Stimulated activated CD4-positive, alpha-beta T cell treated with anti-CD3 and anti-CD28 coated beads, Interleukin-4, amount 100 ng/mL, for 4 hours (primary cell): ENCODE measurements at places on chromosomes 6 and 20.

DNA sequence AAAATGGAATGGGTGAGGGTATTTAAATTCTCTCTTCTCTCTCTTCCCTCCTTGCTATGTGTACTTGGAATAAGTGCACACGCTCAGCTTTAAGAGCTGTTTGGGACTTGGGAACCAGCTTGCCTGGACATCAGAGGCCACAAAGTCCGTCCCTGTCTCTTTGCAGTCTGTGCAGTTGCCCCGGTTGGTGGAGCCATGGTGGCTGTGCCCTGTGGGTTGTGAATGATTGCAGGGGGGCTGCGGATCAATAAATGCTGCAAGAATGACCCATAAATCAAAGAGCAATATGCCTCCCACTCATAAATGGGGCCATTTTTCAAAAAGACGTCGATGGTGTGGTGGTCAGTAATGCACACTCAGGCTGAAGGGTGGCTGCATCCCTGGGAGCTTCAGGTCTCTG, 135.1 kb upstream of the CST7 start:
- DNase-seq: no peak

- DNase-seq: no peak
Measured at GRCh38 chr6:9632026-9632425, 782.8 kb downstream of the TFAP2A start.

GRCh38 chr6:7996538-7997111, 67.6 kb downstream of the BLOC1S5 start:
- DNase-seq: no peak

GRCh38 chr6:105893741-105894140, 192.4 kb upstream of the PRDM1 start:
- DNase-seq: no peak

- no peak for DNase-seq
Measured at GRCh38 chr6:81455641-81456040, 296.8 kb downstream of the TENT5A start.

DNA sequence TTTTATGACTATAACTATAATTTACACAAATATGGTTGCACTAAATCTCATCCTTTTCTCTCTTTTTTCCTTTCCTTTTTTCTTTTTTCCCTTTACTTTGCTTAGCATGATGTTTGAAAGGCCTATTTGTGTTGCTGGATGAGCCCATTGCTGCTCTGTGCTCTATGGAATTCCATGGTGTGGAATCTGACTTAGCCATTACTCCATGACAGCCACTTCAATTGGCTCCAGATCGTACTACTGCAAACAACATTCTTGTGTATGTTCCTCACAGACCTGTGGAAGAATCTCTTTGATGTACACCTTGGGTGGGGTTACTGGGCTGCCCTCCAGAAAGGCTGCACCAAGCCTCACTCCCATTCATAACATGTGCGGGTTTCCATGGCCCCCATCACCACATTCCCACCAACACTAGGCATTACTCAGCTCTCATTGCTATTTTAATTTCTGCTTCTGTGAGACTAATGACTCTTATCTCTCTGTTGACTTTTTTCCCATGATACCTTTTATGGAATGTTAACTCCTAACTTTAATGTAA, 979.0 kb downstream of the KIF16B start:
- no peak for DNase-seq

DNA sequence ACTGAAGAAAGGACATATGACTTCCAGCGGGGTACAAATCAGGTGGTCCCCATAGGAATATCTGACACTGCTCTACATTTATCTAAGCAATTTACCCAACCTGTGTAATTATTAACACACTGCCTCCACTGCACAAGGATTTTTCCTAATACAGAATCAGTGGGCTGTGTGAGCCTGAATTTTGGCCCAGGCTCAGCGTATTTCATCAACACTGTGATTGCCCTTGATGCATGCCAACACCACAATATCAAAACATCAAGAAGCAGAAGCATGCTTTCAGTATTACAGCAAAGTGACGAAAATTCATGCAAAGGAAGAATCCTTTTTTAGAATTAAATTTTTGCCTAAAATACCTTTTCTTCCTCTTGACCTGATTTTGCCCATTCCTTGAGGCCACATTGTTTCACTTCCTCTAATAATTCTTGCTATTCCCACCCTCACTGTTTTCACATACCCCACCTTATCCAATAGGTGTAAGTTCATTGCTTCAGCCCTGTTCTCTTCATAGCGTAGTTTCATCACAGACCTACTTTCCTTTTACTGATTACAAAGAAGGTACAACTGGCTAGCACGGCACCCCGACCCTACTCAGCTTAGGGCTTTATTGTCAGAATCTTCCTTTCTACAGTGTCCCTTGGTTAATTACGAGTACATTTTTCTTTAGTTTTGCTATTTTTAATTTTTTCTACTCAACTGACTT, 83.7 kb upstream of the PTCHD4 start:
- no peak for DNase-seq

GRCh38 chr20:31681128-31681727, 41.4 kb downstream of the BCL2L1 start:
- DNase-seq: no peak

DNA sequence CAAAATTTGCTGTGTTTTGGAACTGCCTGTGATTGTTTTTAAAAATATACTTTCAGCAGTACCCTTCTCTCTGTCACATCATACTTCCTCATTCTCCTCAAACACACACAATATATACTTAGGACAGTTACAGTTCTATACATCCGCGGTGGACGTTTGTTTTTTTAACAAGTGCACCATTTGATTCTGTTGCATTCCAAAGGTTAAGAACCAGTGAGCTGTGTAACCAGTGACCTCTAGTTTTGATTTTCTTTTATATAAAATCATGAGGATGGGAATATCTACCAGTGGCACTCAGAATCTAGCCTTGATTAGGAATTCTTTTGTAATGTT, 152.8 kb downstream of the CARMIL1 start:
- DNase-seq: no peak

GRCh38 chr20:2576317-2576727, 39.9 kb downstream of the TMC2 start:
- no peak for DNase-seq

DNA sequence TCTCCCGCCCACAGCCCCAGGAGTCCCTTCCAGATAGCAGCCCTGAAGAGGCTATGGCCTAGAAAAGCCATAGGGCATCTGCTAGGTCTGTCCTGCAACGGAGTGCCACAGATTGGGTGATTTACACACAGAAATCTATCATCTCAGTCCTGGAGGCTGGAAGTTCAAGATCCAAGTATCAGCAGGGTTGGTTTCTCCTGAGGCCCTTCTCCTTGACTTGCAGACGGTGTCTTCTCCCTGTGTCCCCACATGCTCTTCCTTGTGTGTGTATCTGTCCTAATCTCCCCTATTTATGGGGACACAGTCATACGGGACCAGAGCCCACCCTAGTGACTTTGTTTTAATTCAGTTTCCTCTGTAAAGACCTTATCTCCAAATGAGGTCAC, 15.3 kb downstream of the FOXF2 start:
- no peak for DNase-seq

DNA sequence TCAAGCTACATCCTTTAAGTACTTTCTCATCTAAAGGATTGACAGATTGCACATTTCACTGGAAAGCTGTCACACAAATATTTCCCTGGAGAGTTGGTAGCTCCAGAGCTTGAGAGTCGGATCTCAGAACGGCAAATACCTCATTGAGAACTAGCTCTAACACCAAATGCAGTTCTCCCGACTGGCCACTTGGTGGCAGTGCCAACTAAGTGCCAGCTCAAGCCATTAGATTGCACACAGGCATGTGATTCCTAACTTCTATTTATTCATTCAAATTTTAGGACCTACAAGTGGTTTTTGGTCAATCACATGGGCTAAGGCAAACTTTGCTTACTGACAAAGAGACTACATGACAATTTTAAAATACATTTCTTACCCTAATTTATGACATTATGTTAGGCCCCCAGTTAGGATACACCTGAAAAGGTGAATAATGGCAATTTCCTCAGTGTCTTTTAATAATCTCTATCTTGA, 7.9 kb upstream of the MCHR2 start:
- DNase-seq: peak; percentile 4

- no peak for DNase-seq
Measured at GRCh38 chr6:125859727-125860126, 69.0 kb downstream of the NCOA7 start.

- no peak for DNase-seq
Measured at GRCh38 chr6:53929041-53929820, 134.4 kb downstream of the LRRC1 start.

- DNase-seq: no peak
Measured at GRCh38 chr6:150304429-150304828, 64.4 kb upstream of the IYD start.

- DNase-seq: no peak
Measured at GRCh38 chr6:54958446-54958845, 111.9 kb downstream of the FAM83B start.

DNA sequence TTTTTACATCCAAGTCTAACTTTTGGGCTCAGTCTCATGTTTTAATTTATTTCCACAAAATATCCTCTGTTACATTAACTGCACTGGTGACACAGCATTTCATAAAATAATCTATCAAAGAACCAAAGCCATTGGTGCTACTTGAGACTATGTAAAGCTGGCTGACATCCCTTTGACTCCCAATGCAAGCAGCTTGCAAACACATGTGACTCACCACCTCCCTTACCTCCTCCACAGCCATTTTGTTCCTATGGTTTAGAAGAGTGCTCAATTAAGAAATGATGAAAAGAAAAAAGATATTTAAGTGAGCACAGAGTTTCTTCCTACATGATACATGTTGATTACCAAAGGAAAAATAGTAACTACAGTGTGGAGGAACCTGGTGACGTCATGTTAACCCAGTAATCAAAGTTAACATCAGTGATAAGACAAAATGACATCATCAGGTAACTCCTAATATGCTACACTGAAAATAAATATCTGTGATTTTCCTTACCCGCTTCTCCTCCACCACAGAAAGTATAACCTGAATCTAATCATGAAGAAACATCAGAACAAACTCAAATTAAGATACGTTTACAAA, 53.3 kb upstream of the LGSN start:
- no peak for DNase-seq

GRCh38 chr6:113120224-113120581, 736.9 kb upstream of the MARCKS start:
- DNase-seq: no peak

- DNase-seq: no peak
Measured at GRCh38 chr20:53569606-53570307, 23.9 kb downstream of the ZNF217 start.

- no peak for DNase-seq
Measured at GRCh38 chr20:40320517-40321011, 368.5 kb downstream of the MAFB start.

GRCh38 chr20:45911486-45912343, at the start of gene PLTP:
TSS of gene PLTP (minus strand) at chr20:45912155. CDS start at chr20:45911452, 703 bp downstream.
- no peak for DNase-seq

GRCh38 chr6:146598772-146599405, at the start of gene ADGB:
TSS of gene ADGB (plus strand) at chr6:146598972. CDS start at chr6:146599041, 69 bp downstream.
- no peak for DNase-seq

GRCh38 chr6:31114970-31115849, 610 bp downstream of the PSORS1C1 start:
- no peak for DNase-seq

- no peak for DNase-seq
Measured at GRCh38 chr20:10470276-10470675, 35.2 kb downstream of the SLX4IP start.

GRCh38 chr6:134733801-134734200, 216.1 kb downstream of the ALDH8A1 start:
- DNase-seq: no peak

GRCh38 chr6:11328613-11329247, 96.3 kb upstream of the NEDD9 start:
- no peak for DNase-seq

- no peak for DNase-seq
Measured at GRCh38 chr20:24952376-24953208, 3.5 kb downstream of the CST7 start.

GRCh38 chr6:41779336-41779735, 364 bp downstream of the FRS3 start:
- DNase-seq: no peak

GRCh38 chr6:98560841-98561240, 273.5 kb upstream of the POU3F2 start:
- DNase-seq: no peak

- no peak for DNase-seq
Measured at GRCh38 chr20:10672624-10673127, 1.1 kb downstream of the JAG1 start.

GRCh38 chr6:17446713-17447112, 53.3 kb downstream of the CAP2 start:
- no peak for DNase-seq

DNA sequence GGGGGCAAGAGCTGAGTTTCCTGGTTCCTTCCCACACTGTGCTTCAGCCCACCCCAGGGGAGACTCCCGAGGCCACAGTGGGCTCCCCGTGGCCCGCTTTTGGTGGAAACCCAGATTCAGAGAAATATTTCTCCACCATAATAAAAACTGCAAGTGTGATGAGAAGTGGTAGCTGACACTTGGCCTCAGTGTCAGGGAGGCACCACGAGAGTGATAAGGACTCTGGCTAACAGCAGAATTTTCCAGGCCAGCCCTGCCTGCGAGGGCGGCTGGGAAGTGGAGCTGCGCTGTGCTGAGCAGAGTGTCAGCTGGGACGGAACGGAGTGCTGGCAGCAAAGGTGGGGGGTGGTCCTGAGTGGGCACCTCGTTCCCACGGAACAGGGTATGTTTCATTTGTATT, 22.5 kb downstream of the SPATA2 start:
- no peak for DNase-seq

DNA sequence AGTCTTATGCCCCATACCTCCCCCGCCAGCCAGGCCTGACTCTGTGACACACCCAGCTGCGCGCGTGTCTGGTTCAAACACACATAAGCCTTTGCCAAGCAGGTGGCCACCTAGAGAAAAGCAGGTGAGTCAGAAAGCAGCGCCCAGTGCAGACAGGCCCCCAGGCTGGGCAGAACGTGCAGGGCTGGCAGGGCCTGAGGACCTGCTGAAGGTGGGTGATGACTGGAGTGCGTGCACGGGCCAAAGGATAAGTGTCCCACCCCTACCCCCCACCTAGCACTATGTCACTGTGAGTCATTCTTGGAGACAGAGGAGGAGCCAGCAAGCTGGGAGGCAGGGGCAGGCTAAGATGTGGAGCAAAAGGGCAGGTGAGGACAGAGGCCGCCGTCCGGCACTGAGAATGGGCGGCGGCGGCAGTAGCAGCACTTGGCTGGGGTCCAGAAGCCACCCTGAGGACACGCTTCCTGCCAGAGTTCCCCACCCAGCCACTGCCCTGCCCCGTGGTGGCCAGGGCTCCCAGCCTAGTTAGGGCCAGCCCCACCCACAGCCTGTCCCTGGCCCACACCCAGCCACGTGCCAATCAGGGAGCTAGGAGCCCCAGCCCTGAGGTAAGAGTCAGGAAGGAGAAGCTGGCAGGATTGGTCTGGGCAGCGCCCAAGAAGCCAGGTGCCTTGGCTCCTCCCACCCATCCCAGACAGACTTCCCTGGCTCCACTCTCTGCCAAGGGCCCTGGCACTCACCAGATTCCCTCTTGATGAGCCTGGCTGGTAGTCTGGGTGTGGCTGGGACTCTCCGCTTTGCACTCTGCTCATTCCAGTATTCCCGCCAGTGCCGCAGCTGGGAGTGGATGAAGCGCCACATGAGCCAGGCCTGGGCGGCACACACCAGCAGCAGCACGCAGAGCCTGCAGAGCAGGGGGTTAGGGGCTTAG, 72.7 kb downstream of the TRAM2 start:
- no peak for DNase-seq
